ENCODE measurements at places on chromosomes 1 and 21. TPM values are rescaled to one million over a fixed set of nuclear protein-coding genes. Genes with fewer than 3 reads are reported as not detected.

Gene CR1L
- not detected for total RNA-seq

Gene LCE2A
- not detected for total RNA-seq

Gene KCNJ15
- total RNA-seq, result not detected

Gene GNPAT
- 80.1 TPM for total RNA-seq

Gene TNFSF18
- not detected for total RNA-seq

Gene TCHHL1
- not detected for total RNA-seq

Gene KCNE1
- 0.16 TPM for total RNA-seq

Gene LRRC7
- total RNA-seq, result 0.29 TPM

Gene FTCD
- total RNA-seq, result not detected

Gene ELF3
- not detected for total RNA-seq

Gene SLC6A17
- 2.1 TPM for total RNA-seq

Gene LMOD1
- total RNA-seq, result 6.4 TPM

Gene LRRC71
- not detected for total RNA-seq

Gene PTPN7
- not detected for total RNA-seq

Gene RXFP4
- not detected for total RNA-seq

Gene RGS7
- total RNA-seq, result 0.37 TPM

Gene C1orf185
- not detected for total RNA-seq
